ENCODE measurements at places on chromosomes 12 and 14.
A peak's percentile ranks its signal among the peaks of the same experiment; 100 is the strongest.

DNA sequence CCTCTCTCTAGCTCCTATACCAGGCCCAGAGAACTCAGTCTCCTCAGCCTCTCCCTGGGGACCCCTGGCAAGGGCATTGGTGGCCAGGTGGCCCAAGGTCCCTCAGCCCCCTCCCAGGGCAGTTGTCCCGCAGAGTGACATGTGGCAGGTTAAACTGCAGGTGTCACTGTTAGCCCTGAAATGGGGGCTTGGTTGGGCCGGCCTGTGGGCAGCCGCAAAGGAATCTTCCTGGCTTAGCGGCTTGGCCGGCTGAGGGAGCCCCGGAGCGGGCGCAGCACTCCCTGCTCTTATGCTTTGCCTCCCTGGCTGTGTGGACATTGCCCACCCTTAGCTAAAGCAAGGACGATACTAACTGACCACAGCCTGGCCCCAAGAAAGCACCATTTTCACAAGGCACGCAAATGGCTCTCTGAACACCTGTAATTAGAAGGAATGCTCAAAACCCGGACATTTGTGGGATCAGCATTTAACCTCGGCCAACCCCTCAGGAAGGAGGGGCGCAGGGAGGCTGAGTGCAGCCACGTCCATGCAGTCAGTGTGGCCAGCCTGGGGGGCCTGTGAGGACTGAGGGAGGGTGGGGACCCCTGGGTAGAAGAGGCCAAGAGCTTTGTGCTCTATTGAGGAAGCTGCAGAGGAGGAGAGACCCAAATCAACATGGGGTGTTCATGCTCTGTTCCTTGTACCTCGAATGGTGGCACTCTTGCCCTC, 82.2 kb downstream of the PAPOLA start:
- peak; percentile 52 for DNase-seq

GRCh38 chr14:92325835-92326234, 2.9 kb downstream of the SLC24A4 start:
- DNase-seq = no peak

- no peak for DNase-seq
These were observed 17.7 kb downstream of the SPPL3 start for GRCh38 chr12:120886199-120887018.

- no peak for DNase-seq
These were observed 189.7 kb upstream of the CDKN3 start for GRCh38 chr14:54207075-54207474.

DNA sequence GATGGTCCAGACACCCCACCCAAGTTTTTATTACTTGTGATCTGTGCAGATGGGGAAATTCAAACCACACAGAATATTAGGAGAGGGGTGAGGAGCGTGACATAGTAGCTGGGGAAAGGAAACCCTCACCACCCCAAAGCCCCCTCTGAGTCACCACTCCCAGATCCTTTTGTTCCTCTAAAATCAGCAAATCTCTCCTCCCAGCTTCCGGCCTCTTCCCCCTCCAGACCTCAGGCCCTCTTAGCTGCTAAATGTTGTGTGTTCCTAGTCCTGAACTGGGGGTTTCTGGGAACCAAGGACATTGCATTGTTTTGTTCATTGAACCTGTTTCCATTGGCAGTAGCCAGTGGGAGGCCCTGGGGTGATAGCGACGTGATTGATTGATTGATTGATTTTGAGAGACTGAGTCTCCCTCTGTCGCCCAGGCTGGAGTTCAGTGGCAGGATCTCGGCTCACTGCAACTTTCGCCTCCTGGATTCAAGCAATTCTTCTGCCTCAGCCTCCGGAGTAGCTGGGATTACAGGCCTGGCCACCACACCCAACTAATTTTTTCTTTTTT, 5.9 kb upstream of the ORAI1 start:
- no peak for DNase-seq

GRCh38 chr14:55381561-55381960, 30.1 kb downstream of the ATG14 start:
- no peak for DNase-seq

GRCh38 chr12:31444736-31445135, 118.8 kb upstream of the SINHCAF start:
- no peak for DNase-seq

- DNase-seq = peak; percentile 81
These were observed 64.3 kb upstream of the DDHD1 start for GRCh38 chr14:53217316-53217994.

DNA sequence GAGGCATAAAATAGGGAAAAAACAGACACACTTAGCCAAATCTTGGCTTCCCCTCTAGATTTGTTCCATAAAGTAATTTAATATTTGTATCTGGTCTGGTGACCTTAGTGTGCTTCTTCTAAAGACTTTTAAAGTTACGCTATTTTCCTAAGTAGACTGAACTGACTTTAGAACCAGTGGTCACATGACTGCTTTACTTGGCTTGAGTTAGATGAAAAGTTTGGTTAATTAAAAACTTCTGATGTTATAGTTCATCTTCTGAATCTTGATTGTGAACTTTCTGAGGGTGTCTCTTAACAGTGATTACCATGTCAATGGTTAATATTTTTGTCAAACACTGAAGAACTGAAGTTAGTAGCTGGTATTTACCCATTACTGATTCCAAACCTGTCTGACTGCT, 2.6 kb downstream of the BBS10 start:
- DNase-seq = no peak

- DNase-seq = no peak
These were observed 49.6 kb upstream of the RASSF3 start for GRCh38 chr12:64560396-64561301.

DNA sequence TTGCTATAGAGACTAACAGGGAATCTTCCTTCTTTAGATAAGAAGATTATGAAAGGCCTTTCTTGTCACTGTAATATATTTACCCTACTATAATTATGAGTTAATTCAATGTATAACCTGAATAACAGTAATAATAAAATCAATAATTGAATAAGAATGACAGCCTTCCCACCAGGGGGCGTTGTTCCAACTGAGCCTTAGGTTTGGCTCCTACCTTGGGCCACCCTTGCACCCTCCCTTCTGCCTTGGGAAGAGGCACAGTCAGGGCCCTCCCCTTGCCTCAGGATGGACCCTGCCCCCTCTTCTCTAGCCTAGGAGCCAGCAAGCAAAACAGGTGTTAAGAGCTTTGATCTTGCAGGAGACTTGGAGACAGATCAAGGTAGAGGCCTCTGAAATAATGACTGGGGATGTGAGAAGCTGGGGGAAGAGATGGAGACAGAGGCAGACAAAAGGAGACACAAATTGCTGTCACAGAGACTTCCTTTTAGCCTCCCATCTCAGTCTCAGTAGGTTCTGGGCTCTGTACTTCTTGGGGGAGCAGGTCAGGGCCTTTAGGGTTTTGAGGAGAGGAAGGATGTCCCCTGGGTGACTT, 40.1 kb upstream of the CISTR start:
- DNase-seq = no peak

GRCh38 chr14:89027097-89027740, 202.8 kb downstream of the TTC8 start:
- DNase-seq = peak; percentile 77

GRCh38 chr12:86194721-86195120, 61.5 kb downstream of the MGAT4C start:
- DNase-seq = no peak

DNA sequence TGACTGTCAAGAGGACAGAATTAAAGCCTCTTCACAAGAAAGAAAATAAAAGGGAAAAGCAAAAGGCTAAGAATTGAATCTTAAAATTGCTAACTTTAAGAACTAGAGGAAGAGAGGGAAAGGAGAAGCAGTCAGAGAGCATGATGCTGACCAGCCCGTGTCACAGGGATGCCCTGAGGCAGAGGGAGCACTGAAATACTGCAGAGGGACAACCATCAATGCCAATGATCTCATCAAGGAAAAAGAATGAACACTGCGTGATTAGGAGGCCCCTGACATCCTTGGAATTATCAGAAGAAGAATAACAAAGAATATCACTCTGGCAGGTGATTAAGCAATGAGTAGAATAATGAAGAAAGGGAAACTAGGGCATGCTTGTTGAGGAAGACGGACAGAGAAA, 252.2 kb upstream of the GRIP1 start:
- DNase-seq = no peak

DNA sequence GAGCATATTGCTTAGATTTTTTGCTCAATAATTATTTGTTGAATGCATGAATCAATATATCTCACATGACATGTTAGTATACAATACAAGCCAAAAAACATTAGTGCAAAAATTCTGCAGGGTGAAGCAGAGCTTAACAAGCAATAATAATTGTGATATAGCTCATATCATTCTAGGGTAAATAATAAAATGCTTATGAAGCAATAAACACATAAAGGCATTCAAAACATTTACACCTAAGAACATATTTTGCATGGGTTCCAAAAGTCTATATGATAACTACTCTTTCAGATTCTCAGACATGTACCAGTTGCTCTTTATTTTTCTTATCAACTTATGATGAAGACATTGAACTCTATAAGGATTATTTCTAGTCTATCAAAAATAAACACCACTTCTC, 886.2 kb downstream of the TRHDE start:
- DNase-seq = no peak

DNA sequence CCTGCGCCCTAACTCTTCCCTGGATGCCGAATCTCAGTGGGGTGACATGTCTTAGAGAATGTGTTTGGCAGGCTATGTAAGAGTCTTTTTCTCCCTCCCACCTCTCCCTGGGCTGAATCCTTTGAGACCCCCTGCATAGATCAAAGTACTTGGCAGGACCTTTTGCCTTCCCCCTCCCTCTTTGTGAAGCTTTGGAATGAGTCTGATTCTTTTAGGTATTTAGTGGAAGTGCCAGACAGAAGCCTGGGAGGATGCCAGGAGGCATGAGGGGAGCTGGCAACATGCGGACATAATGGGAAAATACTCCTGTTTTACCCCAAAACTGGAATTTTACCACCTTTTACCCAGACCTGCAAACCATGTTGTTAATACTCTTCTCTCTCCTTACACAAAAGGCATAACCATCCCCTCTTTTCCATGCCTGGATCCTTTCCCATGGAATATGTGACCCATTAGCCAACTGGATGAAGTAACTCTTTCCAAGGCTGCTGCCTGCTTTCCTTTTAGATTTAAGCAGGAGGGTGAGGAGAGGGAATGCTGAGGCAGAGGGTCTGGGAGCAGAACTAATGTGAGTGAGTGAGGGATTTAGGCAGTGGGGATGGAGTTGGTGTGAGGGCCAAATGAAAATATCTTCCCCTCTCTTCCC, 41.7 kb downstream of the TTLL5 start:
- DNase-seq = no peak

DNA sequence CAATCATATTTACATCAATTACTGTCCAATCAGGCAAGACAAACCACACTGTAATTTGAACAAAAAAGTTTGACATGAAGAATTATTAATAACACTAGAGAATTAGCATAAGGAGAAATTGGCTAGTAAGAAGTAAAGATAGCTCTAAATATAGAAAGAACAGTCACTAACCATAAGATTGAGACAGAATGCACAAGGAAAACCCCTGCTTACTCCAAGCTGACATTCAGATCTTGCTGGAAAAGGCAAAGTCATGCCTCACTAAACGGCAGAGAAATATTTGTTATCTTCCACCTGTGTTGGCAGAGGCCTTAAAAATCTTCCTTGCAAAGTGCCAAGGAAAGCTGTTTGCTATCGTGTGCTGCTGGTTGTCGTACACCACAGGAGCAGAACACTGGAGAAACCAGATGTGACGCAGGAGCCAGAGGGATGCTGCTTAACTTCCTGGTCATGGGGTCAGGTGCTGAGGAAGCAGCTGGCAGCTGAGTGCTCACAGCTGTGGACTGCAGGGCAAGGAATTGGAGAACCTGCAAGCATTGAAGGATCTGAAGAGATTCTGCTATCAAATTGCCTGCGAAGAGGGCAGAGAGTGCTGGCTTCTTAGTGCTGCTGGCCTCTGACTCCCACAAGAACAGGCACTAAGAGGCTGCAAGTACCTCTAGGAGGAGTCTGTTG, 1323.3 kb downstream of the LRFN5 start:
- no peak for DNase-seq

GRCh38 chr14:37593511-37594237, 1.4 kb downstream of the FOXA1 start:
- no peak for DNase-seq

- DNase-seq = no peak
These were observed 26.9 kb upstream of the PYGL start for GRCh38 chr14:50970886-50971781.

GRCh38 chr12:119721306-119721705, 53.4 kb downstream of the PRKAB1 start:
- DNase-seq = no peak

DNA sequence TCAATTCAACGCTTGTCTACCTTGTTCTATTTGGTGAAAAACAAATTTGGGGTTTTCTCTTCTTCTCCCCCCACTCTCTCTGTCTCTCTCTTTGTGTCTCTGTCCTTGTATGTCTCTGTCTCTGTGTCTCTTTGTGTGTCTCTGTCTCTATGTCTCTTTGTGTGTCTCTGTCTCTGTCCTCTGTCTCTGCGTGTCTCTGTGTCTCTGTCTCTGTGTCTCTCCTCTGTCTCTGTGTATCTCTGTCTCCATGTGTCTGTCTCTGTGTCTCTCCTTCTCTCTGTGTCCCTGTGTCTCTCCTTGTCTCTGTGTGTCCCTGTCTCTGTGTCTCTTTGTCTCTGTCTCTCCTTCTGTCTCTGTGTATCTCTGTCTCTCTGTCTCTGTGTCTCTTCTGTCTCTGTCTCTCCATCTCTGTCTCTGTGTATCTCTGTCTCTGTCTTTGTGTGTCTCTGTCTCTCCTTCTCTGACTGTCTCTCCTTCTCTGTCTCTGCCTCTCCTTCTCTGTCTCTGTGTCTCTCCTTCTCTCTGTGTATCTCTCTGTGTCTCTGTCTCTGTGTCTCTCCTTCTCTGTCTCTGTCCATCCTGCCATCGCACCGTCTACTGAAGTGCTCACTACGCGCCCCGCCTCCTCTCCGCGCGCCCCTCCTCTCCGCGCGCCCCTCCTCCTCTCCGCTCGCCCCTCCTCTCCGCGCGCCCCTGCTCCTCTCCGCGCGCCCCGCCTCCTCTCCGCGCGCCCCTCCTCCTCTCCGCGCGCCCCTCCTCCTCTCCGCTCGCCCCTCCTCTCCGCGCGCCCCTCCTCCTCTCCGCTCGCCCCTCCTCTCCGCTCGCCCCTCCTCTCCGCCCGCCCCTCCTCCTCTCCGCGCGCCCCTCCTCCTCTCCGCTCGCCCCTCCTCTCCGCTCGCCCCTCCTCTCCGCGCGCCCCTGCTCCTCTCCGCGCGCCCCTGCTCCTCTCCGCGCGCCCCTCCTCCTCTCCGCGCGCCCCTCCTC, 12.8 kb downstream of the LRCOL1 start:
- DNase-seq = no peak

- DNase-seq = no peak
These were observed 80.4 kb downstream of the SUDS3 start for GRCh38 chr12:118456741-118457140.

- DNase-seq = no peak
These were observed 91.3 kb downstream of the RPS29 start for GRCh38 chr14:49494836-49495235.

GRCh38 chr12:75939016-75939642, 92.4 kb downstream of the PHLDA1 start:
- no peak for DNase-seq
